CD4-positive, alpha-beta T cell treated with Interleukin-1 beta for 1 hour (primary cell): ENCODE measurements at places on chromosomes 7 and 10.

GRCh38 chr7:73358590-73359275, 30.8 kb downstream of the FKBP6 start:
- DNase-seq = no peak

DNA sequence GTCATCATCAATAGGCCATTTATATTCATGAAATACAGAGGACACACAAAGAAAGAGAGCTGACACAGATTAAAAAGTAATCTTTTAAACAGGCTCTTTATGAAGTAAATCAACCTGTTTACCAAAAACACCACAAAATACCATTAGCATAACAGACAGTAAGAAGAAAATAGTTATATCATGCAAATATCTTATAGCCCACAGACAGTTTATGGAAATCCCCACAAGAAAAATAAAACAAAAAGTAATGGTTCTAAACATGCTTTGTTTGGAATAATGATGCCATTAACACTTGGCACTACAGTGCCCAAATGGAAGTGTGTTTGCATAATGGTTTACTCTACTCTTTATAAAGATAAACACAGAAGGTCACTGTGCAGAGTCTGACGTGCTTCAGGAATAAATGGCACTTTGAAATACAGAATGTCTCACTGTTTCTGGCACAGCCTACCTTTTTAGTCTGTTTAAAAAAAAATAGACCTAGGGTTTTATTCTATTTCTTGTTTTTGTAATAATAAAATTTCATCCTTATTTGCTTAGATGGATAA, 30.1 kb downstream of the SEMA3D start:
- DNase-seq = no peak

GRCh38 chr7:69597278-69598076, 798 bp upstream of the AUTS2 start:
- no peak for DNase-seq

- no peak for DNase-seq
Measured at GRCh38 chr10:43926371-43926770, 277.7 kb upstream of the ZNF32 start.

- DNase-seq = no peak
Measured at GRCh38 chr7:156993021-156993924, 17.2 kb downstream of the MNX1 start.

- DNase-seq = no peak
Measured at GRCh38 chr10:22489975-22490374, 144.7 kb downstream of the SPAG6 start.
